Activated naive CD8-positive, alpha-beta T cell treated with anti-CD3 and anti-CD28 coated beads, Interleukin-2, amount 10 ng/mL, durations not matched to agents 7 days and 5 days (primary cell): ENCODE measurements at places on chromosomes 1 and 21. TPM values are rescaled to one million over a fixed set of nuclear protein-coding genes. Genes with fewer than 3 reads are reported as not detected.

SERINC2 gene
- total RNA-seq: not detected

KCNK2 gene
- not detected for total RNA-seq

TAS1R1 gene
- total RNA-seq: not detected

- DNase-seq: no peak
- H3K4me1 ChIP-seq: peaks cover 5% of the 10 kb centered on the region
- H3K36me3 ChIP-seq: peaks cover 33% of the 10 kb centered on the region
- no peak overlapping the region for H3K4me3 ChIP-seq
Observed at GRCh38 chr21:33418691-33419090, 15.5 kb downstream of the IFNGR2 start.

GRCh38 chr1:44596511-44596910 is 77.8 kb downstream of the TMEM53 start:
- no peak overlapping the region for H3K27ac ChIP-seq
- DNase-seq: no peak
- no peak overlapping the region for H3K4me3 ChIP-seq
- no peaks in the 10 kb centered on the region for H3K36me3 ChIP-seq
- H3K4me1 ChIP-seq: peaks cover 2% of the 10 kb centered on the region
- H3K27me3 ChIP-seq: peaks cover 4% of the 10 kb centered on the region

ZNF496 gene
- total RNA-seq: 25.9 TPM

- peaks cover 42% of the 10 kb centered on the region for H3K4me1 ChIP-seq
- peak overlapping the region; percentile 90 for H3K27ac ChIP-seq
- peaks cover 3% of the 10 kb centered on the region for H3K27me3 ChIP-seq
- H3K4me3 ChIP-seq: peak overlapping the region; percentile 74
- DNase-seq: peak; percentile 81
- no peaks in the 10 kb centered on the region for H3K36me3 ChIP-seq
Observed at GRCh38 chr1:203327684-203328457, 22.6 kb downstream of the BTG2 start.

OR2G3 gene
- not detected for total RNA-seq

- no peaks in the 10 kb centered on the region for H3K36me3 ChIP-seq
- DNase-seq: no peak
- no peak overlapping the region for H3K4me3 ChIP-seq
- no peaks in the 10 kb centered on the region for H3K27me3 ChIP-seq
- no peak overlapping the region for H3K27ac ChIP-seq
Observed at GRCh38 chr1:107680579-107680985, 284.4 kb downstream of the VAV3 start.

DNA sequence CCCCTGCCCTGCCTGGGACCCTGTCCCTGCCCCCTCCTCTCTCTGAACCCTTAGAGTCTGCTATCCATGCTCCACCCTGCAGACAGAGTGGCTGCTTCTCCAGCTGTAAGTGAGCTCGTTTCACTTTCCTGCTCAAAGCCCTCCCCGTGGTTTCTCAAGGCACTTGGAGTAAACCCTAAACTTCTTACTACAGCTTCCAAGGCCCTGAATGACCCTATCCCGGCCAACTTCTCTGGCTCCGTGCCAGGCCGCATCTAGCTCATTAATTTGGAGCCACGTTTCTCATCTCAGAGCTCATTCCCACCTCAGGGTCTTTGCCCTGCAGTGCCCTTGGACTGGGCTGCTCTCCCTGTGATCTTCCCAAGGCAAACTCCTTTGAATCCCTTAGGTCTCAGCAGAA is 235.1 kb upstream of the RUNX1 start:
- no peak overlapping the region for H3K27ac ChIP-seq
- peaks cover 3% of the 10 kb centered on the region for H3K4me1 ChIP-seq
- peaks cover 1% of the 10 kb centered on the region for H3K36me3 ChIP-seq
- no peak for DNase-seq
- H3K27me3 ChIP-seq: peaks cover 4% of the 10 kb centered on the region
- H3K4me3 ChIP-seq: no peak overlapping the region

DNA sequence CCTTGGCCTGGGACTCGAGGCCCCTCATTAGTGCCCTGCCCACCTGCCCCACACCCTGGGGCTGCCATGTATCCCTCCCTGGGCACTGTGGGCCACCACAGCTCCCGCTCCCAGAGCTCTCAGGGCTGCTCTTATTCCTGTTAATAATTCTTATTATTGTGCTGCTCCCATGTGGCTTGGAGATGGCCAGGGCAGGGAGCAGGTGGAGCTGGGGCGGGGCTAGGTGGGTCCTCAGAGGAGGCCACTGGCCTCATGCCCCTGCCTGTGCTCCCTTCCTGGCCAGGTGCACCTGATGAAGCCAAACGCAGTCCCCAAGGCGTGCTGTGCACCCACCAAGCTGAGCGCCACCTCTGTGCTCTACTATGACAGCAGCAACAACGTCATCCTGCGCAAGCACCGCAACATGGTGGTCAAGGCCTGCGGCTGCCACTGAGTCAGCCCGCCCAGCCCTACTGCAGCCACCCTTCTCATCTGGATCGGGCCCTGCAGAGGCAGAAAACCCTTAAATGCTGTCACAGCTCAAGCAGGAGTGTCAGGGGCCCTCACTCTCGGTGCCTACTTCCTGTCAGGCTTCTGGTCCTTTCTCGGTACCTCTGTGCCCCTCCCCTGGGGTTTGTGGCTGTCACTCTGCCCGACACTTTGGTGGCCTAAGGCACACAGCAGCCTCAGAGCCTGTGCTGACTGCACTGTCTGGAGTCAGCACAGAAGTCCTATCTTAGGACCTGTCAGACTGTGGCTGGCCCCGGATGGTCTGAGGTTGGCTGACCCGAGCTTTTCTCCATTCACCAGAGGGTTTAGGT is 34.1 kb downstream of the BMP8A start:
- H3K27me3 ChIP-seq: no peaks in the 10 kb centered on the region
- H3K4me3 ChIP-seq: no peak overlapping the region
- H3K4me1 ChIP-seq: peaks cover 21% of the 10 kb centered on the region
- DNase-seq: peak; percentile 67

CENPF gene
- 137 TPM for total RNA-seq

ACKR1 gene
- total RNA-seq: not detected

DNA sequence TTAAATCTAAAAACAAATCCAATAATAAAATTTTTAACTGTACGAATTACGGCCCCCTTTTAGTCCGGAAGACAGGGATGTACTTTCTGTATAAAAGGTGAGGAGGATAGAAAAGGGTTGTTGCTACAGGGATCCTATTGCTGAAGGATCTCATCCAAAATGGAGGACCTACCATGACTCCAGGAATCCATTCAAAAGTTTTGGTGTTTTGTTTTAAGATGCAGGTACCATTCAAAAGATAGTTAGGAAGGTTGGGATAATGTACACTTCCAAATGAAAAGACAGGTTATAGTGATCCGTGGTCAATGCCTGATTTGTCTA is 1.3 kb upstream of the ENAH start:
- H3K27me3 ChIP-seq: peaks cover 59% of the 10 kb centered on the region
- H3K4me3 ChIP-seq: no peak overlapping the region
- peaks cover 9% of the 10 kb centered on the region for H3K4me1 ChIP-seq
- no peak for DNase-seq

WNT9A gene
- 0.09 TPM for total RNA-seq

DNA sequence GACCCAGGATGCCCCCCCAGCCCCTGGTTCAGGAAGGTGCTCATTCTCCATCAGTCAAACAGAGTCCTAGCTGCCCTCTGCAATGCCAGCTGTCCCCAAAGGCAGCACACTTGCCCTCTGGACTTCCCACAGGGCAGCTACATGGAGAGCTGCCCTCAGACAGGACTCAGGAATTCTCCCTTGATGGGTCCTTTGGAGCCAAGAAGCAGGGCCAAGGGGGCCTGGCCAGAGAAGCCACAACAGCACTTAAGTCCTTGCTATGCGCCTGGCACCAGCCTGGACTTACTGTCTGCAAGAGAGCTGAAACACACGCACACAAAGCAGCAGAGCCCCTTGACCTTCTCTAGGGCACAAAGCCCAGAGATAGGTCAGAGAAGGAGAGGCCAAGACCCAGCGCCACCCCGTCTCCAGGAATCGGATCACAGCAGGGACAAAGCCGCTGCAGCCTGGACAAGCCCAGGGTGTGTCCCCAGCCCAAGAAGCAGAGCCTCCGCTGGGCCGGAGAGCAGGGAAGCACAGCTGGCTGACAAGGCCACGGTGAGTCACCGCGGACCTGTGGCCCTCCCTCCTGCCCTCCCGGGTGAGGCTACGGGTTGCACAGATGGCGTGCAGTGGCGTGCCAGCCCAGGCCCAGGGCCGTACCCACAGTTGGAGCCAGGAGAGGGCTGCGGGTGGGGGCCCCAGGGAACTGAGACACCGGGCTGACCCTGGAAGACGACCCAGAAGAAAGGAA is 1.7 kb downstream of the WNT9A start:
- no peak overlapping the region for H3K27ac ChIP-seq
- peaks cover 25% of the 10 kb centered on the region for H3K27me3 ChIP-seq
- peaks cover 1% of the 10 kb centered on the region for H3K4me1 ChIP-seq
- H3K36me3 ChIP-seq: no peaks in the 10 kb centered on the region
- DNase-seq: no peak

GRCh38 chr1:192133350-192133926 is 24.8 kb upstream of the RGS18 start:
- no peak overlapping the region for H3K4me3 ChIP-seq
- no peak for DNase-seq
- H3K27me3 ChIP-seq: no peaks in the 10 kb centered on the region
- no peaks in the 10 kb centered on the region for H3K36me3 ChIP-seq
- H3K4me1 ChIP-seq: no peaks in the 10 kb centered on the region

DNA sequence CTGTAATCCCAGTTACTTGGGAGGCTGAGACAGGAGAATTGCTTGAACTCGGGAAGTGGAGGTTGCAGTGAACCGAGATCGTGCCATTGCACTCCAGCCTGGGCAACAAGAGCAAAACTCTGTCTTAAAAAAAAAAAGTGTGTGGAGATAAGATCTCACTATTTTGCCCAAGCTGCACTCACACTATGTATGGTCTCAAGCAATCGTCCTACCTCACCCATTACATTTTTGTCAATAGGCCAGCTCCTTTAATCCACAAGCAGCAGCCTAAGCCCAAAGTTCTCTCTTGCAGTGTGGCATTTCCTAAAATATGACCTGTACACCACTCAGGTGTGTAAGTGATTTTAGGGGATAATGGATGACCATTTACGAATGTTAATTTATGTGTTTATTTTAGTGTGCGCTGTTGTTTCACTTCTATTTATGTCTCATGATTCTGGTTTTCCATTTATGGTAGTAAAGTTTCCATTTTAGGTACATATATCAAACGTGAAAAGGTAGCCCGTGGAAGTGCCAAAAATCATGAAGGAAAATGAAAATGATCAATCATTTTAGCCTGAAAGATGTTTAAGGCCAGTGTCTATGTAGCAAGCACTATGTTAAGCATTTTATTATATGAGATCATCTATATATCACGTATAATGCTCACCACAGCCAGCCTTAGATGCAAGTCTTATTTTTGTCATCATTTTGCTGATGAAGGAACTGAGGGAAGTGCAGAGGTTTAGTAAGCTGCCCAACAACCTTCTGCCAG is 5.6 kb downstream of the LCK start:
- H3K27me3 ChIP-seq: no peaks in the 10 kb centered on the region
- peaks cover 53% of the 10 kb centered on the region for H3K36me3 ChIP-seq

GRCh38 chr1:1079408-1080121 is 5.5 kb upstream of the RNF223 start:
- H3K36me3 ChIP-seq: peaks cover 2% of the 10 kb centered on the region
- H3K4me1 ChIP-seq: peaks cover 2% of the 10 kb centered on the region
- peak; percentile 59 for DNase-seq
- H3K27me3 ChIP-seq: no peaks in the 10 kb centered on the region
- no peak overlapping the region for H3K27ac ChIP-seq

- no peaks in the 10 kb centered on the region for H3K36me3 ChIP-seq
- DNase-seq: no peak
- no peaks in the 10 kb centered on the region for H3K4me1 ChIP-seq
- no peak overlapping the region for H3K4me3 ChIP-seq
- no peak overlapping the region for H3K27ac ChIP-seq
Observed at GRCh38 chr1:226497276-226497833, 51.2 kb upstream of the STUM start.

DNA sequence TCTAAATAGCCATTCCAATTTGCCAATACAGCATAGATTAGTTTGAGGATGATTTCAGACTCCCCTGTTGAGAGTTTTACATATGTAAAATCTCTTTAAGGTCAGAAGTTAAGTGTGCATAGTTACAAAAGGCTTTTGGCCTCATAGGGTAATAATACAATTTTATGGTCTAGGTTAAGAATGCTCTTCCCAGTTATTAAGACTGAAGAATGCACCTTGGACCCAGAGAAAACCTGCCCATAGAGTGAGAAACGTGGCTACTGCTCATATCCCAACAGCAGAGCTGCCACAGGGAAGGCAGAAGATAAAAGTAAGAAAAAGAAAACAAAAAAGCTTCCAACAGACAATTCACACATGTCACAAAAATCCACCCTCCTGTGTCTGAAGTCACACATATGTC is 255.9 kb downstream of the LMO4 start:
- no peaks in the 10 kb centered on the region for H3K27me3 ChIP-seq
- no peaks in the 10 kb centered on the region for H3K36me3 ChIP-seq
- H3K27ac ChIP-seq: no peak overlapping the region
- H3K4me3 ChIP-seq: no peak overlapping the region
- no peak for DNase-seq

IL12RB2 gene
- 15.2 TPM for total RNA-seq

DNA sequence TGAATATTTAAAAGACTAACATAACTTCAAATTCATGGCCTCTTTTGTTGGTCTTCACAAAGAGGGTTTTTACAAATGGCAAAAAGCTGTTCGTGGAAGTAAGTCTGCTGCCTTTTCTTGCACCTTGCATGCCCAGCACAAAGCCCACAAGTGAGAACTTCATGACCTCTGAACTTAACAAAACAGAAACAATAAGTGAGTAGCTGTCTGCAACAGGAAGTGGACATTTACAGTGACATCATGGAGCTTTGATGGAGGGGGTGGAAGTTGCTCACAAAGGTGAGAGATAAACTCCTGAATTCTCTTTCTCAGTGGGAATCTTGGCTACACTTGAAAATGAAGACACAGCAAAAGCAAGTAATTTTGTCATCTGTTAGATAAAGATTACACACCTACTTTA is 303.3 kb upstream of the DEPDC1 start:
- H3K4me1 ChIP-seq: peaks cover 5% of the 10 kb centered on the region
- peak overlapping the region; percentile 22 for H3K4me3 ChIP-seq
- no peaks in the 10 kb centered on the region for H3K36me3 ChIP-seq
- no peak for DNase-seq
- H3K27me3 ChIP-seq: no peaks in the 10 kb centered on the region

DNA sequence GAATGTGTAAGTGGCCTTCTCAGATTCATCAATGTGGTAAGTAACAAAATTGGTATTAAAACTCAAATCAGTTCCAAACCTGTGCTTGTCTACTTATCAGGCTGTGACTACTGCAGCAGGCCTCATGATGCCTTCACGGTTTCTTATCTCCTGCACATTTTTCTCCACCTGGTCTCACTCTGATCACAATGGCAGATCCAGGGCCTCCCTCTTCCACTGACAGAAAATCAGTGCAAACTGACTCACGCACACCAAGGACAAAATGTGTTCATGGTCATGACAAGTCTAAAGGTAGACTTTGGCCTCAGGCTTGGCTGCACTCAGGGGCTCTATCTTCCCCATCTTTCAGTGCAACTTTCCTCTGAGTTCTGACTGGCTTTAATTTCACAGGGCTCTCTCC is 56.7 kb upstream of the ATP1A1 start:
- no peaks in the 10 kb centered on the region for H3K27me3 ChIP-seq
- no peak for DNase-seq
- peaks cover 5% of the 10 kb centered on the region for H3K4me1 ChIP-seq
- no peak overlapping the region for H3K4me3 ChIP-seq
